CMK (cell line): ENCODE measurements at places on chromosomes 11 and 22.
A peak's percentile ranks its signal among the peaks of the same experiment; 100 is the strongest.

DNA sequence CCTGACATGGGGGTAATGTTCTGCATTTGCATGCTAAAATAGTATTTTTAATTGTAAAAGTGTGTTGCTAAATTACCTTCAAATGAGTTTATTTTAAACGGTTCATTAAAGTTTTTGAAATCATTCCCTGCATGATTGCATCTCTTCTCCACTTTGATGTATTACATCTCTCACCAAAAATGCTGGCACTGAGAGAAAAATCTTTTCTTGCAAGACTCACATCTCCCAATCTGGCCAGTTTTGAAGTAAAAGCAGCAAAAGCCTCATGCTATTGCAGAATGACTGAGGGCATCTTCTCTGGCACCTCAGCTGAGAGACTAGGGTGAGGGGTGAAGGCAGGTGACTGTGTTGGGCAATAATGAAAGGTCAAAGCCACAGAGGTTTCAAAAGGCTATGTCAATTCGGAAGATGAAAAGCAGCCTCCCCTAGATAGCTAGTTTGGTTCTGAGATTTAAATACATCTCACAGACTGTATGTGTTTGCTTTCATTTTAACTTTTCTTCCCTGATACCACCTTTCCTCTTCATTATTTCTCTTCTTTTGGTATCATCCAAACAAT is 292.2 kb upstream of the RAG2 start:
- no peak for DNase-seq

DNA sequence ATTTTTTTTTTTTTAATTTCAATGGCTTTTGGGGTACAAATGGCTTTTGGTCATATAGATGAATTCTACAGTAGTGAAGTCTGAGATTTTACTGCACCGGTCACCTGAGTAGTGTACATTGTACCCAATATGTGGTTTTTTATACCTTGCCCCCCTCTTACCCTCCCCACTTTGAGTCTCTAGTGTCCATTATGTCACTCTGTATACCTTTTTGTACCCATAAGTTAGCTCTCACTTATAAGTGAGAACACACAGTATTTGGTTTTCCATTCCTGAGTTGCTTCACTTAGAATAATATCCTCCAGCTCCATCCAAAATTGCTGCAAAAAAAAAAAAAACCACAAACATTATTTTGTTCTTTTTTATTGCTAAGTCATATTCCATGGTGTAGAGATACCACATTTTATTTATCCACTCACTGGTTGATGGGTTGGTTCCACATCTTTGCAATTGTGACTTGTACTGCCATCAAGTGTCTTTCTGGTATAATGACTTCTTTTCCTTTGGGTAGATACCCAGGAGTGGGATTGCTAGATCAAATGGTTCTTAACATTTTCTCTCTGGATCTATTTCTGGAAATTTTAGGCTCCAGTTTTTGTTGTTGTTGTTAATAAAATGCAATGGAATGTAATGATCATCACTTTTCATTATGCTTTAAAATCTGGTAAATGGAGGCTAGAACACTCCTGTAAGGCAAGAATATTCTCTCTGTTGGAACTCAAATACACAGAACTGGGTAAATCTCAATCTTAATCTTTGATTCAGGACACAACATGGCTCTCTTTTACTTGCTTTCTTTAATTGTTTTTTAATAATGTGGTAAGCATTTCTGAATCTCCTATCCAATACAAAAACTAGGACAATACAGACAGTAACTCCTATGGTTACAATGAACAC is 10.3 kb downstream of the NEAT1 start:
- no peak for DNase-seq

- no peak for DNase-seq
Measured at GRCh38 chr22:29163808-29164207, 41.9 kb upstream of the EMID1 start.

DNA sequence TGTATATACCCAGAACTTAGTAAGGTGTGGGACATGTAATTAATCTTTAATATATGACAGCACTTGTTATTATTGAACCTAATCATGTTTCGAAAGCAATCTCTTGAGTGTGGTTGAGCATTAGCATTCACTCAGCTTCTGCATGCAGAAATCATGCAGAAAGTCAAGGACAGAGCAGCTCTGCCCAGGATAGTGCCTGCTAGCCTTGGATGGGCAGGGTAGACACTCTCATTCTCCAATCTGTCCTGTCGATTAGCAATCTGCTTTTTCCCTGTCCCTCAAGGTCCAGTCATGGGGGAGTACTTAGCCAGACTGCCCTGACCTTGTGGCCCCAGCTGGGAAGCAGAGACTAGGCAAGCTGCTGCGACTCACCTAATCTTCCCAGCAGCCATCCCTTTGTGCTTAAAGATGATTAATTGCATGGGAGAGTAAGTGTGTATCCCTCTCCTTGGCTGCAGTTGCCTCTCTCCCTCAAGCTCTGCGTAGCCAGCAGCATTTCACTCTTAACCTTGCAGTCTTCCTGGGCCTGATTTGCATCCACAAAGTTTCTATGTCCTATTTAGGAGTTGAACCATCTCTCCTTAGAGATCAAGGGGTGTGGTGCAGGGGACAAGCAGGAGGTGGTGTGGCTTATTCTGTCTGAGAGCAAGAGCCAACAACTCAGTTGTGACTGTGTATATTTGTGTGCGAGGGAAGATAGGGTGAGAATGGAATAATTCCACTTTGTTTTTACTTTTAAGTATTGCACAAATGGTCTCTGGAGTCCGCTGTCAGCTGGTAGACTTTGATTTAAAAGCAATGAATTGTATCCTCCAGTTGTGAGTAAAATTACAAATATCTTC is 101.4 kb downstream of the FDX1 start:
- DNase-seq: no peak

DNA sequence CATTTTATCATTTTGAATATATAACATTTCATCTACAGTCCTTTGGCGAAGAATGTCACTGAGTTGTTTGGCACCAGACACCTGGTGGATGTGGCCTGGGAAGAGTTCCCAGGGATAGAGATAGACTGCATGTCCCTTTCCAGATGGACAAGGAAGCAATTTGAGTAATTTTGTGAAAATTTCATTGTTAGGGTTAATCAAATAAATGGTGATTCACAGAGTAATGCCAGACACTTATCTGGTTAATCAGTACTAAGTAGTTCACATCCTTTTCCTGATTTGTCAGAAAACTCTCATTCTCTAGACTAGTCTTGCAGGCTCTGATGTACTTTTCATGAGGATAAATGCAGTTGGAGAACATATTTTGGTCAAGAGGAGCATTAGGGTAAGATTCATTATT is 41.6 kb downstream of the NAALAD2 start:
- no peak for DNase-seq

DNA sequence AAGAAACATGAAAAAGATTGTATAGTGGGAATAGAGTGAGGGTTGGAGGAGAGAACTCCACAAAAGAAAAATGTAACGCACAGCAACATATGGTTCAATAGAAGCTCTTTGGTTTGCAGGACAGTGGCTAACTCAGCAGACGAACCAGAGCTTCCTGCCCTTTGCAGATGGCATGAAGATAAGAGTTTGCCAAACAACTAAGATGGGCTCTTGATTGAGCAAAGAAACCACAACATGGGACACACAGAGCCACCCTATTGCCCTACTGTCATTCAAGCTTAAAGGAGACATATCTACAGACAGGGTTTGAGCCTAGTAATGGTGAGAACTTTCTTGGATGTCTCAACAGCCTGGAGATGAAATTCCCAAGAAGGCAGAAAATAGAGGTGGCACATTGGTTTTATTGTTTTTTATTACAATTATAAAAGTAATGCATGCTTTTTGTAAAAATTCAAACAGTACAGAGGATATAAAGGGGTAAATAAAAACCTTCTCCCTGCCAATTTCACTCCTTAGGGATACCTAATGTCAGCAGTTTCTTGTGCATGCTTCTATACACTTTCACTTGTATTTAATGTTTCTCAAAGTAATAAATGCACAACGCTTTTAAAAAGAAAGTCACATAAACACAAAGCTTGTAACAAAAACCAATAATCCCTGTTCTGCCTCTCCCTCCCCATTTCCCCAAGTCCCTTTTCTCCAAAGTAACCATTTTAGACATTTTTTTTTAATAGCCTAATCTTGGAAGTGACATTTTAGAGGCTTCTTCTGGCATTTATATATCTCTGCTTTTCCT is 63.7 kb downstream of the COPB1 start:
- no peak for DNase-seq

DNA sequence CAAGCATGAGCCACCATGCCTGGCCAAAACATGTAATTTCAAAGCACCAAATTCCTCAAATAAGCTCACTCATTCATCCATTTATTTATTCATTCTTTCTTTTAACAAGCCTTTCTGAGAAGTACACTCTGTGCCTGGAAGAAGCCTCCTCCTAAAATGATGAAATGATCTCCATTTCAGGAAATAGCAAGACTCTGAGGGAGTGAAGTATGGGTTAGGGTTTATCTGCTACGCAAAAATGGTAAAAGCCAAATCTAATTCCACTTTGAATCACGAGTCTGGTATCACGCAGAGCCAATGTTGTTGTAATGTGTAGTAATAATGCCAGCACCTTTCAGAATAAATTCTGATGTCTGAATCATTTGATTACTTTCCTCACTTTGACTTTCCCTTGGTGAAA is 1041.8 kb downstream of the LRRC4C start:
- DNase-seq: no peak

GRCh38 chr11:101510591-101510990 is 73.2 kb downstream of the TRPC6 start:
- no peak for DNase-seq

DNA sequence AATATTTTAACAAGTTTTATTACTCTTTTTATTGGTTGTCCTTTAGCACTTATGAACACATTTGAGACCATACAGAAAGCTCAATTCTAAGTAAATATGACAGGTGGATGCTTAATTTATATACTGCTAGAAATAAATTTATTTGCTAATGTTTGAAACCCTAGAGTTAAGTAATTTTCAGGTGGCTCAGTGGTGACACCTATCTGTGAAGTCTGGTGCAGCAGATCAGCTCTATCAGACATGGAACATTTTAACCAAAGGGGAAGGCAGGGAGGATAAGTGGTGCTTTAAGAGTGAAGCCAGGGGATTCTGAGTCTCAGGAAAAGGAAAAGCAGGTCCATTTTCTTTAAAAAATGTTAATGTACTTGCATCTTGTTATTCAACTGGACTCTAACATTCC is 175.8 kb downstream of the DSCAML1 start:
- DNase-seq: peak; percentile 25
